Chondrocyte (in vitro differentiated cells): ENCODE measurements at places on chromosomes 12 and 14. TPM values are rescaled to one million over a fixed set of nuclear protein-coding genes. Genes with fewer than 3 reads are reported as not detected.

The LRIG3 gene
- 80.4 to 207 TPM (median 85.8 TPM) in 3 replicates for total RNA-seq

The KCNC2 gene
- not detected in 3 replicates for total RNA-seq

The FOXN4 gene
- total RNA-seq: not detected in 3 replicates

The KRT79 gene
- total RNA-seq: 0.10 to 0.31 TPM (median 0.19 TPM) in 3 replicates

The DPPA3 gene
- total RNA-seq: not detected in 3 replicates

The CHMP4A gene
- total RNA-seq: 33.1 to 36.1 TPM (median 35.3 TPM) in 3 replicates

The DIO2 gene
- total RNA-seq: 0.79 to 87.0 TPM (median 1.4 TPM) in 3 replicates

The PYGL gene
- total RNA-seq: 97.7 to 122 TPM (median 120 TPM) in 3 replicates

The GZMH gene
- total RNA-seq: not detected in 3 replicates

The C2CD5 gene
- 17.1 to 30.5 TPM (median 17.3 TPM) in 3 replicates for total RNA-seq

The MTHFD1 gene
- 54.2 to 94.9 TPM (median 55.4 TPM) in 3 replicates for total RNA-seq

The CCND2 gene
- 128 to 158 TPM (median 129 TPM) in 3 replicates for total RNA-seq

The ADGRD1 gene
- total RNA-seq: 1.7 to 4.7 TPM (median 3.5 TPM) in 3 replicates

The CLEC4D gene
- total RNA-seq: not detected in 3 replicates

The RERG gene
- total RNA-seq: 10.1 to 64.8 TPM (median 10.8 TPM) in 3 replicates

The TBX5 gene
- not detected in 3 replicates for total RNA-seq

The PMEL gene
- total RNA-seq: 0.45 to 1.1 TPM (median 0.82 TPM) in 3 replicates

The ALDH1L2 gene
- 87.2 to 158 TPM (median 153 TPM) in 3 replicates for total RNA-seq

The BDKRB1 gene
- not detected in 3 replicates for total RNA-seq

The HECTD1 gene
- total RNA-seq: 142 to 178 TPM (median 146 TPM) in 3 replicates

The KRT6C gene
- total RNA-seq: not detected in 3 replicates

The TMCC3 gene
- 0.17 to 0.65 TPM (median 0.59 TPM) in 3 replicates for total RNA-seq

The TPH2 gene
- not detected in 3 replicates for total RNA-seq

The AVPR1A gene
- total RNA-seq: 0.15 to 0.45 TPM (median 0.41 TPM) in 3 replicates

The NAP1L1 gene
- 386 to 418 TPM (median 410 TPM) in 3 replicates for total RNA-seq

The GALNT6 gene
- total RNA-seq: 0.90 to 1.5 TPM (median 1.1 TPM) in 3 replicates

The CIROP gene
- not detected in 3 replicates for total RNA-seq

The TESPA1 gene
- not detected in 3 replicates for total RNA-seq

The EPYC gene
- total RNA-seq: not detected in 3 replicates

The ZDHHC22 gene
- 0.13 to 0.30 TPM (median 0.15 TPM) in 3 replicates for total RNA-seq

The SLCO1B1 gene
- not detected in 3 replicates for total RNA-seq

The ASIC1 gene
- total RNA-seq: 2.5 to 4.4 TPM (median 3.9 TPM) in 3 replicates

The CD4 gene
- total RNA-seq: 0.70 to 1.2 TPM (median 0.72 TPM) in 3 replicates

The POTEG gene
- total RNA-seq: not detected in 3 replicates

The FOXN3 gene
- total RNA-seq: 129 to 161 TPM (median 155 TPM) in 3 replicates

The SCN8A gene
- total RNA-seq: 3.8 to 4.4 TPM (median 4.1 TPM) in 3 replicates

The SOX5 gene
- total RNA-seq: 11.1 to 16.2 TPM (median 13.5 TPM) in 3 replicates

The PPP1CC gene
- total RNA-seq: 71.8 to 91.4 TPM (median 82.5 TPM) in 3 replicates

The HOXC9 gene
- not detected in 3 replicates for total RNA-seq

The GABARAPL1 gene
- total RNA-seq: 41.6 to 53.0 TPM (median 47.7 TPM) in 3 replicates

The GDF3 gene
- not detected in 3 replicates for total RNA-seq

The E2F7 gene
- 2.0 to 5.0 TPM (median 2.8 TPM) in 3 replicates for total RNA-seq

The TAS2R8 gene
- not detected in 3 replicates for total RNA-seq

The KLRC1 gene
- not detected in 3 replicates for total RNA-seq

The FGF6 gene
- not detected in 3 replicates for total RNA-seq

The TPPP2 gene
- total RNA-seq: not detected in 3 replicates

The CYP27B1 gene
- 2.1 to 3.2 TPM (median 2.3 TPM) in 3 replicates for total RNA-seq

The MOK gene
- 3.8 to 10.1 TPM (median 4.5 TPM) in 3 replicates for total RNA-seq

The AICDA gene
- not detected in 3 replicates for total RNA-seq

The CDK2 gene
- total RNA-seq: 25.5 to 41.4 TPM (median 26.1 TPM) in 3 replicates
